DND-41 (cell line): ENCODE measurements at places on chromosomes 13 and 19.

GRCh38 chr13:73754241-73754640, 380.0 kb downstream of the KLF12 start:
- DNase-seq = no peak

DNA sequence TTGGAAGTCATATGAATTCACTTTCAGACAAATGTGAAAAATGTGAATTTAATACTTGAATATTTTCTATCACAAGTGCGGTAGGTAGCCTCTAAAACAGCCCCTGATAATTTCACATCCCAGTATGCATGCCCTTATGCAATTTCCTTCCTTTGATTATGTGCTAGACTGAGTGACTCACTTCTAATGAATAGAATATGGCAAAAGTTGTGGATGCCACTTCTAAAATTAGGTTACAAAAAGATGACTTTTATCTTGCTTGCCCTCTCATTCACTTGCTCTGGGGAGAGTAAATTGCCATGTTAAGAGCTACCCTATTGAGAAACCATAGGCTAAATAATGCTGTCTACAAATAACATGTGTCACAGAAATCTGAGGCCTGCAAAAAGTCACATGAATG, 402.5 kb upstream of the PCDH9 start:
- no peak for DNase-seq

GRCh38 chr19:50555450-50556281, 12.6 kb downstream of the LRRC4B start:
- no peak for DNase-seq

GRCh38 chr13:113669755-113670341, 2.8 kb downstream of the GRK1 start:
- DNase-seq = no peak

DNA sequence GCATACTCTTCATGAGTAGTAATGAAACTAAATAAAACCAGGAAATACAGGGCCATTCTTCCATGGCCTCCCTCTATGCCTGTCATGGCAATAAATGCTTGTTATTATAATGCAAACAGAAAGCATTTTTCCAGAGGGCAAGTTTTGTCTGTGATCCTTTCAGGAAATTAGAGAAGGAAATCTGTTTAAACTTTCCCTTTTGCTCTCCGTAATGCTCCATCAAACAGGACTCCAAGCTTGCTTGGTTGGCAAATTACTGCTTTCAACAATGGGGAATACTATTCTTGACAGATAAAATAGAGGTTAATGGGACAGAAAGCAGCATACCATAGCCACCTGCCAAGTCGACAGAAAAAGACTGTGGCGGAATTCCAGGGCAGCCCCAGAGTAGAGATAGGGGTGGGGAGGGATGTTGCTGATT, 252.5 kb downstream of the LHFPL6 start:
- DNase-seq = no peak

- DNase-seq = no peak
These were observed 8.6 kb downstream of the TNFAIP8L1 start for GRCh38 chr19:4647676-4648644.

GRCh38 chr13:112444416-112445399, 68.6 kb downstream of the SPACA7 start:
- DNase-seq = no peak

GRCh38 chr19:33509774-33510173, 11.8 kb downstream of the PEPD start:
- no peak for DNase-seq

- no peak for DNase-seq
These were observed 170.8 kb downstream of the NUFIP1 start for GRCh38 chr13:44818428-44818827.

GRCh38 chr13:52870143-52870542, 21.7 kb upstream of the PCDH8 start:
- no peak for DNase-seq

DNA sequence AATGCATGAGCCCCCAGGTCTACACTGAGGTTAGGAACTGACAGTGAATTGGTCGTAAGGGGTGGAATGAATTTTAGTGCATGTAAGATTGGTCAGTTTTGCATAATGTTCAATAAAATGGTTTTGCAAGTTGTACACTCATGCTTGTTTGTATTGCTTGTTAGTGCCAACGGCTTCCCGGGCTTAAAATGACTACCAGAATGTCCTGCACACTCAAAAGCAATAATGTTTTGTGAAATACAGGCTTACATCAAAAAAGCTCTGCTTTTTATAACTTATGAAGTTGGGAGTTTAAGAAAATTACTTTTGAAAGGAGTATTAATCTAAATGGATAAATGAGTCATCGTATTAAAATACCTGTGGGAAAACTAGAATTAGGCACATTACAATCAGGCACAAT, 112.9 kb downstream of the GPC6 start:
- no peak for DNase-seq

GRCh38 chr13:31060655-31061054, 101.0 kb downstream of the HSPH1 start:
- no peak for DNase-seq

- no peak for DNase-seq
These were observed 18.3 kb upstream of the CYSLTR2 start for GRCh38 chr13:48635478-48635877.

DNA sequence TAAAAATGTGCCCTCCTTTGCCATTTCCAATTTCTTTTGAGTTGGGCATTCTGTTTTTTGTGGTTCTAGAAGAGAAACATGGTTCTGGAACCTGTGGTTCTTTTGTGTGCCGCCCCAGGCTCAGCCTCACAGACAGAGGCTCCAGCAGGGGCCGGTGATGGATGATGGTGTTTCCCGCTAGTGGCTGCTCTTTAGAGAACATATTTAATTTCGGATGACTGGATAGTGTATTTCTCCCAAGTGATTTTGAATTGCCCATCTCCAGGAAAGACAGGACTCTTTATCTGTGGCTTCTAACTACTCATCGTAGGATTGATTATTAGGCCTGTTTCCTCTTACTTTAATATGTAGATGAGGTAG, 75.2 kb downstream of the KL start:
- no peak for DNase-seq

- no peak for DNase-seq
These were observed 340.0 kb downstream of the SPRY2 start for GRCh38 chr13:80000684-80001509.

GRCh38 chr19:40413291-40413845, at the start of gene PRX:
TSS of gene PRX (minus strand) at chr19:40413378. CDS start at chr19:40407932, 5,446 bp downstream.
- DNase-seq = no peak

GRCh38 chr13:66461021-66461420, 769.1 kb downstream of the PCDH9 start:
- DNase-seq = no peak

DNA sequence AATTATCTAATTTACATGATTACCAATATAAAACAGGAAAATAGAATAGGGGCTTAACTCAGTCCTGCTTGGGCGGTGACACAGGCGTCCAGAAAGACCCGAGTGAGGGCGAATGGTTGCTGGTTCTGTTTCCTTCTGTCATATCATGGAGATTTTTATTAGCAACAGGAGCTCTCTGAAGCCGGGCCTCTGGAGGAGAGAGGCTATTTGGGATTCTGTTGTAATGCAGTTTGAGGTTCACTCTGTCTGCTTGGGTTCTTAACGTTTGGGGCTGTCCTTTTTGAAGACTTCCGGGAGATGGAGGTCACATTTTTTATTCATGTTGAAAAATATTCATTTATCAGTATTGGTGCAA, 115.7 kb upstream of the ZNF536 start:
- DNase-seq = no peak
